ENCODE measurements at places on chromosomes 6 and 20.

- DNase-seq: no peak
Observed at GRCh38 chr6:44951253-44951747, 376.8 kb upstream of the RUNX2 start.

- DNase-seq: no peak
Observed at GRCh38 chr6:136244061-136244616, 6.0 kb downstream of the MTFR2 start.

GRCh38 chr6:127737768-127738167 lies 160.8 kb downstream of the C6orf58 start:
- DNase-seq: no peak

- no peak for DNase-seq
Observed at GRCh38 chr6:11364971-11365397, 132.5 kb upstream of the NEDD9 start.

GRCh38 chr6:28446818-28447511 lies 3.7 kb upstream of the ZSCAN23 start:
- DNase-seq: peak; percentile 47

DNA sequence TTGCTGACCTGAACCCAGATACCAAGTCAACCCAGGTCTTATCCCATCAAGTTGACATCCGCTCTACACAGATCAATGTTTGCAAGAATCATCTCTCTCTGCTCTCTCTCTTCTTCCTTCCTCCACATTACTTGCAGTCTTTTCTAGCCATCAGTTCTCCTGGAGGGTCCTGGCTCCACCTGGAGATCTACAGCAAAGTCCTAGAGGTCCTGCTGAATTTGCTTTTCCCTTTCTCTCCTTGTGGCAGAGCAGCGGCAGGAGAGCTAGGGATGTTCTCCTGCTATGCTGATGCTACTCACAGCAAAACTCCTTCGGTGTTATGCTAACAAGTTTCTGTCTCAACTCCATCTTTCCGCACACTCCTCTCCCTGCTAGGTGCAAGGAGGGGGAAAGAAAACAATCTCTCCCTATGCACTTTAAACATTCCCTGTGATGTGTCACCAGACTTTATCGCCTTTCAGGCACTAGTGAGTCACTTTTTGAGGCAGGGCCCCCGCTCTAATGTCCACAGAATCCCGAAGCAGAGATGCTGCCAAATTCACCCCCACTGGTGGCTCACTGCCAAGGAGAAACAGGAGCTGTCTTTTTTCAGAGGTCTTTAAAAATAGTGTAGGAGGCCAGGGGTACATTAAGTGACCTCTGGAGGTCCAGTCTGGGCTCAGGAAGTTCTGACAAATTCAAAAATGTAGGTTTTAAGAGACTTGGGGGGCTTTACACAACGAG lies 62.6 kb downstream of the FAM50B start:
- no peak for DNase-seq

DNA sequence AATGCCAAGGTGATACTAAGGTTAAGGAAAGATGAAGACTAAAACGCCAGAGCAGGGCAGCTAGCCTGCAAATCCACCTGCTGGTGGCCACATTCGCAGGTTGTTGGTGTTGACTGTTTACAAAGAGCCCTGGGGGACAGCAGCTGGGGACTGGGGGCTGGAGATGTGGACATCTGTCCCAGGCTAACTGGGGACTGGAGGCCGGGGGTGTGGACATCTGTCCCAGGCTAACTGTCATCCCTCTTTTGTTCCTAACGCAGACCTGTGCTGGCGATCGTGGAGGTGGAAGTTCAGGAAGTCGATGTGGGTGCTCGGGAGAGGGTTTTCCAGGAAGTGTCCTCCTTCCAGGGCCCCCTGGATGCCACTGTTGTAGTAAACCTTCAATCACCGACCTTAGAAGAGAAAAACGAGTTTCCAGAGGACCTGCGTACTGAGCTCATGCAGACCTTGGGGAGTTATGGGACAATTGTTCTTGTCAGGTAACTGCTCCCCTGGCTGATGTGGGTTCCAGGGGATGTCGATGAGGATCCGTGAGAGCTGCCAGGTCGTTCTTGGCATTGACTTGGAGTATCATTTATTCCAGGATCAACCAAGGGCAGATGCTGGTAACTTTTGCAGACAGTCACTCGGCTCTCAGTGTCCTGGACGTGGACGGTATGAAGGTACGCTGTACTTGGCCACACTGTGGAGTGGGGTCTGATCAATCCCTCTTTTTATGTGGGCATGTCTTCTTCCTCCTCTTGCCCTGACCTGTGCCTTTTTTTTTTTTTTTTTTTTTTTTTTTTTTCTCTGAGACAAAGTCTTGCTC lies 87.0 kb downstream of the SERAC1 start:
- no peak for DNase-seq

DNA sequence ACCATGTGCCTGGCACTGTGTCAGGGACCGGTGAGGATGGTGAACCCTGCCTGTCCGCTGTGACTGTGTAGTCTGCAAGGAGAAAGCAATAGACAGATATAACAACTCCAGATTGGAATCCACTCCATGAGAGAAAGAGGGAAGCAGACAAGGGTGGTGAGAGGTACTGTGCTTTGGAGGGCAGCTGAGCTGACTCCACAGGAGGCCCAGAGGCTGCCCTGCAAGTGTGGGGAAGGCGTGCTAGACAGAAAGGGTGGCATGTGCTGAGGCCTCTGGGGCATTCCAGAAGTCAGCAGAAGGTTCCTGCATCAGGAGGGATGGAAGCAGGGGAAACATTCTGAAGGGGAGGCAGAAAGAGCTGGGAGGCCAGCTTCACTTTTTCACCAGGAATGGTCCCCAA lies 39.3 kb upstream of the APCDD1L start:
- DNase-seq: no peak

DNA sequence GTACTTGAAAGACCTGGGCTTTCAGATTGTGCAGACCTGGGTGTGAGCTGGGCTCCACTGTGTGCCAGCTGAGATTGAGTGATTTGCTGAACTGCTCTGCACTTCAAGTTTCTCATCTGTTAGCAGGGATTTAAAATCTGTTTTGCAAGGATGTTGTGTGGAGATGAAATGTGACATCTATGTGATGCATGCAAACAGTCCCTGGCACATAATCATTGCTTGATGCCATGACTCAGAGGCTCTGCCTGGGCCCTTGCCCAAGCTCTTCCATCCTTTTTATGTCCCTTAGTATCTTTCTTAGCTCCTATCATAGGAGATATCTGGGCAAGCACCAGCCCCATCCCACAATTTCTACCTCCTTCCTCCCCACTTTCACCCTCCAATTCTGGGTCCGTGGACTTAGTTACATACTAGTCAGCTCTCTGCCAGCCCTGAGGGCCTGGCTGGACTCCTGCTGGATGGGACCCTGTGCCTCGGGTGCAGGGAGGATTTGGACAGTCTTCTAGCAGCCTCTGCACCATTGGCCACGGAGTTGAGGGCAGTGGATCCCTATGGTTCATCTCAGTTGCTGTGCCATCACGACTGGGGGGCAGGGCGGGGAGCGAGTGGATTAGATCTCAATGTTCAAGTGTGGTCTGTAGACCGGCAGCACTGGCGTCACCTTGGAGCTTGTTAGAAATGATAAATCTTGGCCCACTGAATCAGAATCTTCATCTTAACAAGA lies 103.6 kb downstream of the MAP3K7 start:
- no peak for DNase-seq

- peak; percentile 65 for DNase-seq
Observed at GRCh38 chr6:6315660-6316059, 4.8 kb downstream of the F13A1 start.

DNA sequence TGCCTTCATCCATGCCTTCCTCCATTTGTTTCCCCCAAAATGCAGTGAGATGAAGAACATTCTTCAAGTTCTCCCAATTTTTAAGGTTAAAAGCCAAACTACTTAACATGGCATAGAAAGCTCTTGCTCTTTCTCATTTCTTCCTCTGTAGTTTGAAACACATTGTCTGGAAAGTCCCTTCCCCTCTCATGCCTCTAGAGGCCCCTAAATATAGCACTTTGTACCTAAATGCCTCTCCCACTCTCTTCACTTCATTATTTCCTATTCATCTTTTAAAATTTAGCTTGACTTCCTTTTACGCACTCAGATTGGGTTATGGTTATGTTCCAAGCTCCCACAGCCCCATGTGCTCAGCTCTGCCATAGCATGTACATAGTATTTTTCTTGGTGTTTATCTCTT lies 389.3 kb downstream of the HDGFL1 start:
- DNase-seq: no peak

GRCh38 chr6:89574910-89575561 lies 63.5 kb downstream of the LYRM2 start:
- no peak for DNase-seq

DNA sequence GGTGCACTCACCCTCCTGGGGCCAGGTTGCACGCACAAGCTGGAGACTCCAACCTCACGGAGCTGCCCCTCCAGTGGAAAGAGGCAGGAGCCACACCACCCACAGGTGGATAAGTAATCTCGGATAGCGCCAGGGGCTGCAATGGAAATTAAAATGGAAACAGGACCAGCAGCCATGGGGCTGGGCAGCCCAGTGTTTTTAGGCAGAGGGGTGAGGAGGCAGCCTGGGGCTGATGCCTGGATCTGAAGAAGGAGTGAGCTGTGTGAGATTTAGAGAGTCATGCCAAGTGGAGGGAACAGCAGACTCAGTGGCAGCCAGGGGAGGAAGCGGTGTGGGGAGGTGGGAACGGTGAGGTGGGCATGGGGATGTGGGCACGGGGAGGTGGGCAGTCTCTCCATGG lies 275.6 kb downstream of the SMOC2 start:
- DNase-seq: no peak

- no peak for DNase-seq
Observed at GRCh38 chr20:43744966-43745730, 18.3 kb upstream of the GTSF1L start.

DNA sequence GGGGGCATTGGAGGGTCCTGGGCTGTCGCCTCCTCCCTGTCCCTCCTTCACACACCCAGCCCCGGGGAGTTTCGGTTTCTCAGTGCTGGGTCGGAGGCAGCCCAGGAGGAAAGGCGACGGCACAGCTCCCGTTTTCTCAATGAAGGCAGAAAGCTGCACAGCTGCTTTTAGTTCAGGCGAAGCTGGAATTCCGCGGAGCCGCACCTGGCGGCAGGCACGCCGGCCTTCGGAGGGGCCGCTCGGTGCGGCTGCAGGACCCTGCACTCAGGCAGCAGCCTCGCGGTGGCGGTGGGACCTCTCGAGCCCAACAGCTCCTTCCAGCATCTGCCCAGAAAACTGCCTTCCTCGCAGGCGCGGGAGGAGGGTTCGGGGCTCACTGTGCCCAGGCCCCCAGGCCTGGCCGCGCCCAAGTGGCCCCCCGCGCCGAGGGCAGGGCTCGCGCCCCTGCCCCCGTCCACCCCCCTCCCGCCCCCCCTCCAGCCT lies 4.6 kb downstream of the FOXQ1 start:
- peak; percentile 69 for DNase-seq

GRCh38 chr20:47783828-47784598 lies 1.3 kb downstream of the SULF2 start:
- DNase-seq: no peak

DNA sequence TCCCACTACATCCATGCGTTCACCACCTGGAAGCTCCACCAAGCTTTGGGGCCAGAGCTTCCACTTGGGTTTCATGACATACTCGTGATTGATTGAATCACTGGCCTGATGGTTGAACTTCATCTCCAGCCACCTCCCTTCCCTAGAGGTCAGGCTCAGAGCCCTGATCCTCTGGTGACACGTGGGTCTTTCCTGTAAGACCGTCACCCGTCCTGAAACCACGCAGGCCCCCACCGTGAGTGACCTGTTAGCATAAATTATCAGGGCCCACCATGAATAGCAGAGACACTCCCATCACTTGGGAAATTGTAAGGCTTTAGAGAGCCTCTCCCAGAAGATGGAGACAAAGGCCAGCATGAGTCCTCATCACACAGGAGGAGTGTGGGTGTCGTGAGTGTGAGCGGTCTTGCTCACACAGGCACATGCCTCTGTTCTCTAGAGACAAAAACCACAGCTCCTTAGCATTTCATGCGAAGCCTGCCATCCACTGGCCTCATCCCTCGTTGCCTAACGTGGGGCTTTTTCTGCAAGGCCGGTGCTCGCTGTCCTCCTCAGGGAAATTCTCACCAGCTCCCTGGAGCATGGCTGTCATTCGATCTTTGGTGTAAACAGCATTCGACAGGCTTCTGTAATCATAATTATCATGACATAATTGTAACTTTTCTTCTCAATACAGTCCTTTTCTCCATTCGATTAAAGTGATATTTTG lies 65.1 kb upstream of the DUSP22 start:
- DNase-seq: no peak

DNA sequence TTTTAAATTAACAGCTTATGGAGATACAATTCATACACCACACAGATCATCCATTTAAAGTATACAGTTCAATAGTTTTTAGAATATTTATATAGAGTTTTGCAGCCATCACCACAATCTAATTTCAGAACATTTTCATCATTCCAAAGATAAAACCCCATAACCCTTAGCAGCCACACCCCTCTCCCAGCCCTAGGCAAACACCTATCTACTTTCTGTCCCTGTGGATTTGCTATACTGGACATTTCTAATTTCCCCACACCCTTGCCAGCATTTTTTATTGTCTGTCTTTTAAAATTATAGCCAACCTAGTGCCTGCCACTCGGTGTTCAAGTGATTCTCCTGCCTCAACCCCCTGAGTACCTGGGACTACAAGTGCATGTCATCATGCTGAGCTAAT lies 23.0 kb upstream of the AKAP7 start:
- DNase-seq: no peak

GRCh38 chr20:1206366-1207148 lies 3.3 kb downstream of the C20orf202 start:
- DNase-seq: no peak

DNA sequence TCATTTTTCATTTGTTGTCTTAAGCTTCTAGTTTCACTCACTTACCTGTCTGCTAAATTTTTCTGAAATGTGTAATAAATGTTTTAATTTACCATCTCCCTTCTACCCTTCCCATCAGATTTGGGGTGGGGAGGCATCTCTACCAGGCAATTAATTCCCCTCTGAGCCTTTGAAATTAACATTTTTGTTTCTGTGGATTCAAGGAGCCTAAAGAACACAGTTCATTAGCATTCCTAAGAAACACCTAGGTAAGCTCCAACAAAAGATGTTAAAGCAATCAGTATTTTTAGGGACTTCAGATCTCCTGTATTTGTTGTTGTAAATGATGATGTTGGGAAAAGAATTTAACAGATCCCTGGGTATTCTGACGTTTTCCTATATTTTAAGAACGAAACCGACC lies 6.6 kb downstream of the TOP1 start:
- no peak for DNase-seq

DNA sequence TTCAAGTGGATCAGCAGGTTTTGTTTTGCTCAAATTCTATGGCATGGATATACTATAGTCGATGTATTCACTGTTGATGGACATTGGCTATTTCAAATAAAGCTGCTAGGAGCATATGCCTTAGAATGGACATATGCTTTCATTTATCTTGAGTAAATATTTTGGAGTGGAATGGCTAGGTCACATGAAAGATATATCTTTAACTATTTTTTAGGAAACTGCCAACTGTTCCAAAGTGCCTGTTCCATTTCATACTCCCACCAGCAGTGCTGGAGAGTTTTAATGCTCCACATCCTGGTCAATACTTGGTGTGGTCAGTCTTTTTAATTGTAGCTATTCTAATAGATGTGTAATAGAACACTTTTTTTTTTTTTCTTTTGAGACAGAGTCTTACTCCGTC lies 81.1 kb upstream of the PIM1 start:
- DNase-seq: no peak
